ENCODE measurements at places on chromosomes 3 and 15.

DNA sequence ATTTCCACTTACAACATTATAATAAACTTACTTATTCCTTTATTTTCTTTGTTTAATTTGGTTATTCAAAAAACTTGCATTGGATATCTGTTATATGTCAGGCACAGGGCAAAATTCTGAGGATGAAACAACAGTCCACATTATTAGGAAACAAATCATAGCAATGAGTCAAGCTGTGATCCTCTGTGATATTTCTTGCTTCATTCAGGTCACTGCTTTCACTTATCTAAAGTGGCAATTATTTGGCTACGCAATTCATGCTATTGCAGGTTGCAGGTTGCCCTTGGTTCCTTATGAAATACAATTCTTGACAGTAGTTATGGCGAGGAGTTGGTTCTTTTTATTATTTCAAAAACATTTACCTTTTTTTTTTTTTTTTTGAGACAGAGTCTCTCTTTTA is 66.4 kb upstream of the CNTN6 start:
- DNase-seq: no peak

DNA sequence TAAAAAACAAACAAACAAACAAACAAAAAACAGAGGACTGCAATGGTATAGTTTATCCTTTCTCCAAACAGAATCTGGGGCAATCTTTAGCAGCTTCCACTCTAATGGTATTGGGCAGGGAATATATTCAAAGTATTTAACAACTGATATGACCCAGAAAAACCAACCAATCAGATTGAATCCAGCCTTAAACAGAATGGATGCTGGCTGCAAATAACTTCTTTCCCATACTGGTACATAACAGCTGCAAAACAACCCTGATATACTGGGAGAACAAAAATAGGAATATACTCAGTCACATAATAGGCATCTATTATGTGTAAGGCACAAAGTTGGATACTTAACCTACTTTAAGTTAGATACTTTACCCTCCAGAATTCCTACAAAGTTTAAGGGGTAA is 49.1 kb downstream of the UBR1 start:
- no peak for DNase-seq

GRCh38 chr15:78438619-78439285 is 736 bp downstream of the IREB2 start:
- DNase-seq: peak; percentile 13

- peak; percentile 48 for DNase-seq
Observed at GRCh38 chr3:47283193-47283537, 421 bp downstream of the KLHL18 start.

DNA sequence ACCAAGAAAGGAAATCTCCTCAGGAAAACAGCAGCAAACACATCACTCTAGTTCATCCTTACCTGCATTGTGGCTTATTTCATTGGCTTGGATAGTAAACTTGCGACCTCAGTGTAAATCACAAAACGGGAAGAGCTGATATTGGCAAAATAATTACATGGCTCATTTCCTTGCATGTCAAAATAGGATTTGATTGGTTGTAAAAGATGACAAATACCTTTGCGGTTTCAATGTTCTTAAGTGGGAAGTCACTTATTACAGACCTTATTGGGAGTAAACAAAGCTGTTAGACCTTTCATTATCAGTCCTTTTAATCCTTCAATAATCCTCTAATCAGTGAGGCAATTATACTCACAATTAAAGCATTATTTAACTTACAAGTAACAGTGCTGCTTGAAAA is 590.6 kb downstream of the MAGI1 start:
- DNase-seq: no peak

GRCh38 chr3:11534793-11535101 is 109.0 kb downstream of the VGLL4 start:
- no peak for DNase-seq

DNA sequence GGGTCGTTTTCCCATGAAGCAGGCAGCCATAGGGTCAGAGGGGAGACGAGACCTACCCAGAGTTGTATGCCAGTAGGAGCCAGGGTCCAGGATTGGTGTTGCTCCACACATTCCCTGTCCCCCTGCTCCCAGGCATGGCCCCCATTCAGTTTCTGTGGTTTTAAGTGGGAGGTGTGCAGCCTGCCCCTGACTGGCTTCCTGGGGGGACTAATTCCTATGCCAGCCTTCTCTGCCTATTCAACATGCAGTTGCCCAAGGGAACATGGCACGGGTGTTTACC is 126.3 kb downstream of the EEFSEC start:
- no peak for DNase-seq

DNA sequence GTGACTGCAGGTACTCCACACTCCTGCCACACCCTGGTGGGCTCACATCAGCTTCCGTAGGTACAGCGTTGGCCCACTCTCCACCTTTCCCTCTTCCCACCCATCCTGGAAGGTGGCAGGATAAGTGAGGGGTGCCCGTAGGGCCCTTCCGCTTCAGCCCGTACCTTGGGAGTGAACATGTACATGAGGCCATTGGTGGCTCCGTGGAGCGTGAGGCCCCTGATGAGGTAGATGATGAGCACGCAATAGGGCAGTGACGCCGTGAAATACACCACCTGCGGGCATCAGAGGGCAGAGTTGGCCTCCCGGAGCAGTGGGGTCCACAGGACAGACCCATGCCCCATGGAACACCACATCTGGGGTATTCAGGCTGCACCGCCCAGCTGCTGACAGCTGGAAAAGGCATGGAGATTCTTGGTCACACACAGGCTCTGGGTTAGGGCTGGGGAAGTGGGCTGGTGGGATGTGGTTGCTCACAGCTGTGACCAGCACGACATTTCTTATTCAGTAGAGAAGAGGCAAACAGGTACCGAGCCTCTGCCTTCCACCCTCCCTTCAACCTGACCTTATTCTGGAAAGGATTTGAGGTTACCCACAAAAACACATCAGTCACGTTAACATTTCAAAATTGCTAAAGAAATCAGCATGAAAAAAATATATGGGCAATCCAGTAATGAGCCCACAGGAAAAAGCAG is 23.8 kb downstream of the SLC6A20 start:
- no peak for DNase-seq

DNA sequence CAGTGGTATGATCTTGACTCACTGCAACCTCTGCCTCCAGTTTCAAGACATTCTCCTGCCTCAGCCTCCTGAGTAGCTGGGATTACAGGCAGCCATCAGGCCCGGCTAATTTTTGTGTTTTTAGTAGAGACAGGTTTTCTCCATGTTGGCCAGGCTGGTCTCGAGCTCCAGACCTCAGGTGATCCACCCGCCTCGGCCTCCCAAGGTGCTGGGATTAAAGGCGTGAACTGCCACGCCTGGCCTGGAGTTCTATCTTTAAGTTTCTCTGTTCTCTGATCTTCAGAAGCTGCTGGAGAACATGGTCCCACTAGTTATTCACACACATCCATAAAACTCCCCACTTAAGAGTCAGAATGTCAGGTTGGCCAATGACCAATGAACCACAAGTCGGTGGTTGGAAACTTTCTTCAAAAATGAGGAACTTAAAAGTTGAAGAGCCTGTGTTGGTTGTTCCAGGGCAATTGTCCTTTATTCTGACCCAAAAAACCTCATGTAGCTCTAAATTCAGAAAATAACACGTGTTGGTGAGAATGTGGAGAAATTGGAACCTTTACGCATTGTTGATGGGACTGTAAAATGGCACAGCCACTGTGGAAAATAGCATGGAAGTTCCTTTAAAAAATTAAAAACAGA is 55.9 kb upstream of the PIK3CB start:
- no peak for DNase-seq

GRCh38 chr15:88719654-88720053 is 80.8 kb downstream of the ISG20 start:
- DNase-seq: no peak

GRCh38 chr15:63243776-63244175 is 33.6 kb upstream of the APH1B start:
- no peak for DNase-seq
